ENCODE measurements at places on chromosomes 7 and 10. TPM values are rescaled to one million over a fixed set of nuclear protein-coding genes. Genes with fewer than 3 reads are reported as not detected.

FBXO24 gene
- total RNA-seq, result 0.45 TPM

CYP3A7 gene
- total RNA-seq, result not detected

PTPRZ1 gene
- 25.1 TPM for total RNA-seq

GRCh38 chr7:100895701-100895955, at the start of gene ACHE:
Gene ACHE, minus strand, starts transcription at chr7:100895888. Its CDS starts 1,656 bp downstream, at chr7:100894232.
- H3K4me1 ChIP-seq, result peaks cover 46% of the 10 kb centered on the region
- no peaks in the 10 kb centered on the region for H3K36me3 ChIP-seq
- H3K4me3 ChIP-seq, result peak within 1 kb of the TSS; percentile 41

GRCh38 chr10:65720901-65721300, 1204.9 kb upstream of the LRRTM3 start:
- H3K4me1 ChIP-seq, result no peaks in the 10 kb centered on the region
- no peaks in the 10 kb centered on the region for H3K27me3 ChIP-seq
- no peaks in the 10 kb centered on the region for H3K36me3 ChIP-seq
- no peak for DNase-seq
- no peak overlapping the region for H3K27ac ChIP-seq

DNA sequence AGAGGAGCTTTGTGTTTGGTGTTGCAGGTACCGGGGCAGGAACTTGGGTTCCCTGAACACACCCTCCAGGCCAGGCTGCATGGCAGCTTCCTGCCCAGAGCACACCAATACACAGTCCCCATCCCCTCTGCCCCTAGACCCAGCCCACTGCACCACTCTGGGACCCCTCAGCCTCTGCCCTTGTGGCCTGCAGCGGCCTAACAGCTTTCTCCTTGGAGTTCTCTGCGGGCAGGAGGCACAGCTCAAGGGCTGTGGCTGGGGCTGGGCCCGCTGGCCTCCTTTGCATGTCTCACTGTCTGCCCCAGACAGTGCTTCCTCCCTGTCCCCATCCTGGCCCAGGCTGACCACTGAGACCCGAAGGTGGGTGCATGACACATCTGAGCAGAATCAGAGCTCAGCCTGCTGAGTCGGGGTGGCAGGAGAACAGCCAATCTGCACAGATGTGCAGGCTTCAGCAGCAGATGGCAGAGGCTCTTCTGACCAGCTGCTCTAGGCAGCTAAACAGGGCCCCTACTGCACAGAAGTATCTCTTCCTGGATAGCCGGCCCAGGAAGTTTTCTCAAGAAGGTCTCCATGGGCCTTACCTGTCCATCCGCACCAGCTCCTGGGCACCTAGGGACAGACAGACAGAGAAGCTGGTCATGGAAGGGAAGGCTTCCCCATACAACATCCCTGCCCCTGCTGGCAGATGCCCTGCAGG, 20.8 kb downstream of the VSIR start:
- no peaks in the 10 kb centered on the region for H3K27me3 ChIP-seq
- H3K27ac ChIP-seq, result peak overlapping the region; percentile 55
- no peak for DNase-seq
- peaks cover 61% of the 10 kb centered on the region for H3K36me3 ChIP-seq
- H3K4me3 ChIP-seq, result no peak overlapping the region

GRCh38 chr10:84261236-84261915, 16.5 kb downstream of the RGR start:
- H3K36me3 ChIP-seq, result no peaks in the 10 kb centered on the region
- no peaks in the 10 kb centered on the region for H3K4me1 ChIP-seq
- DNase-seq, result no peak
- no peak overlapping the region for H3K4me3 ChIP-seq
- no peak overlapping the region for H3K27ac ChIP-seq
